GM12891 (cell line): ENCODE measurements at places on chromosomes 1 and 21.

GRCh38 chr1:221334062-221334461, 407.8 kb downstream of the DUSP10 start:
- no peak for DNase-seq

DNA sequence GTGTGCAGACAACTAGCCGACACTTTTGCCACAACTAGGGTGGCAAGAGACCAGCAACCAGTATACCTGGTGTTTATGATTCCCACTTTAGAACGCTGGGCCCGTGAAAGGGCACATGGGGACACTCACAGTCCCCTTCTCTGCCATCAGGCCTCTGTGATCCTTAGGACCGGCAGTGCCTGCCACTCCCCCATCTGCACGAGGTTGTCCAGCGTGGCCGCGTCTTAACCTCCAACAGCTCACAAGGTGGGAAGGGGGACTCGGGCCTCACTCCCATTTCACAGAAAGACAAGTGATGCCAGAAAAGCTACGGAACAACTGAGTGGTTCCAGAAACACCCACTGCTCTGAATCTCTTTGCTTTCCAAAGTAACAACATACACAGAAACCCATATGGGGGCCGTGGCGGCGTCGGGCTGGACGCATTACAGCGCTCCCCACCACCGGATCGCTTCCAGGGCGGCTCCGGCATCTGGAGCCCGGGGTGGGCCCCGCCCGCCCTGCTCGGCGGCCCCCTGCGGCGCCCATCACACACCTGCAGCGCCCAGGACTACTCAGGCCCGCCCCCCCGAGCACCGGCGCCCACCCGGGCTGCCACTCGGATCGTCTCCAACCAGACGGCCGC, 1.0 kb downstream of the ZNF496 start:
- DNase-seq: no peak

DNA sequence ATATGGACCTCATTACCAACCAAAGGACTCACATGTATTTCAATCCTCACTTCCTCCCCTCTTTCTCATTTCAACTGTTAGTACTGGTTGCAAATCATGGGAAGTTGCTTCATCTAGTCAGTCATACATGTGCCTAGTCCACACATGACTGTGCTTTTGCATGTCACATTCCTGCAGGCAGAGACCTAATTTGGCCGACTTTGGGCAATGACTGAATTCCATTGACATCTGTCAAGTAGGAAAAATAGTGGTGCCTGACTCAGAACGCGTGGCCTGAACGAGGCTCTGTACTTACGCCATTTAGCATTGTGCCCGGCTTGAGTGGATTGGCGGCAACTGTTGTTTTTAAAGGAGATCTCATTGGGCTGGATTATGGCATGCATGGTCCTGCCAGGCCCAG, 18.0 kb downstream of the PTPRU start:
- DNase-seq: no peak

- peak; percentile 26 for DNase-seq
These were observed 609 bp upstream of the ATF3 start for GRCh38 chr1:212607913-212608391.
